ENCODE measurements at places on chromosomes 11 and 22.

DNA sequence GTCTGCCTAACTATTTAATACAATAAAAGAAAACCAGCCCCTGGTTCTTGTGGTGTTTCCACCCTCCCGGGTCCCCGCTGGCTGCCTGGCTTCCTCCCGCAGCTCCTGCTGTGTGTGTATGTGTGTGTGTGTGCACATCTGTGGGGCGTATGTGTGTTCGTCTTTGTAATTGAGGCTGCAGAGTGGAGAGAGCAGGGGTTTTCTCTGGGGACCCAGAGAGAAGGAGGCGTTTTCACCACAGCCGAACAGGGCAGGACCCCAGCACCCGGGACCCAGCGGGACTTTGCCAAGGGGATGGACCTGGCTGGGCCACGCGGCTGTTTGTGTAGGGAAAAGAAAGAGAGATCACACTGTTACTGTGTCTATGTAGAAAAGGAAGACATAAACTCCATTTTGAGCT is 42.7 kb downstream of the IGLL1 start:
- no peak for DNase-seq

- no peak for DNase-seq
Measured at GRCh38 chr11:128458321-128458720, 129.0 kb downstream of the ETS1 start.

DNA sequence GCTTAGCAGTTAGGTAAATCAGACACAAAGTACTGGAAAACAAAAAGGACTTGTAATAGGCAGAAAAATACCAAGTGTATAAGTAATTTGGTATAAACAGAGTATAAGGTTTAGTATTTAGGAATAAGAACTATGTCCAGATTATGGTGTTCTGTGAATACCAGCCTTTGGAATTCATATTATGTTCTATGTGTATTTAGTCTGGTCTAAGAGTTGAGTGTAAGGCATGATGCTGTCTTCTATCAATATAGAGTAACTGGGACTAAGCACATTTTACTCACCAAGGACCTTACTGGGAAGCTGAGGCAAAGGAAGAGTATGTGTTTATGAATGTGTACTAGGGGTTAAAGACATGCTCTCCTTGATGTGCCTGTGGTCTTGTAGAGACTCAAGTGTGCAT is 9.5 kb downstream of the SDHD start:
- DNase-seq: no peak

DNA sequence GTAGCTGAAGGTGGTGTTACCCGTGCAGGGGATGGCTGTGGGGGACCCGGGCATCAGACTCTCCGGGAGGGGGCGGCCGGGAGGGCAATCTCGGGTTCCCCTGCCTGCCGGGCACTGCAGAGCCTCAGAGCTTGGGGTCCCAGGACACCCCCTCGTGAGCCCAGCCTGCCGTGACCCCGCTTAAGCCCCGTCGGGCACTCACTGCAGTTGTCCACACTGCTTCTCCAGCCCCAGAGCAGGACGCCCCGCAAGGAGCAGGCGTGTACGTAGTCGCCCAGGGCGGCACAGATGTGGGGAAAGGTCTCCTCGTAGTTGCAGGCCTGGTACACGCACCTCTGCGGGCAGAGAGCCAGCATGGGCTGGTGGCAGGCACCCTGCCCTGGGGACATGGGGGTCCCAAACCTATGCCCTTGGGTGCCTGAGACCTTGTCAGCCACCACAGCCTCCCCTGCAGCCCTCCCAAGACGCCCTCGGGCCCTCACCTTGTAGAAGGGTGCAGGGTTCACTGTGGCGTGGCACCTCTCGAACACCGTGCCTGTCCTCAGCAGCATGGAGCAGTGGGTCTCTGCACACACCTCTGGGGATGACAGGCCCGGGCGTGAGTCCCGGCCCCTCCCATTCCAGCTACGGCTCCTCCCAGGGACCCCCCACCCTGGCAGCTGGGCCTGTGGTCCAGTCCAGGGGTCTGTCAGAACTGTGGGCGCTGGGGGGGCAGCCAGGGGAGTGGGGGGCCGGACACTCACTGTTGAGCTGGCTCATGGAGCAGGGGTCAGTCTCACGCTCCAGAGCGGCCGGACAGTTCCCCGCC is 8.8 kb downstream of the MUC6 start:
- no peak for DNase-seq

DNA sequence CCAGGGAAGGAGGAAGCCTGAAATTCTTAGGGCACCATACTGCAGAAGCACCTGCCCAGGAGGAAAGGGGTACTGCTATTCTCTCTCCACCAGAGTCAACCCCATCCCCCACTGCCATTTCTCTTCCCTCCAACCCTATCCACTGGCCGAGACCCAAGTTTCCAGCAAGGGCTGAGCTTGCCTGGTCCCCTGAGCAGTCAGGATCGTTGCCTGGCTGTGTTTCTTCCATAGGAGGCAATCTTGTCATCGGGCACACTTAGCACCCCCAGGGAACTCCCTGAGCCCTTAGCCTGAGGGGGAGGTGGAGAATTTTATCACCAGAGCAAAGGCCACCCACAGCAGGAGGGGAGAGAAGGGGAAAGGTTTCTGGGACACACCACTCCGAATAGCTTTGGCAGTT is 115.8 kb upstream of the NECTIN1 start:
- DNase-seq: no peak

Data from activated CD4-positive, alpha-beta T cell treated with anti-CD3 and anti-CD28 coated beads, Interleukin-2, amount 50 U/mL, for 1 hour (primary cell).